ENCODE measurements at places on chromosomes 6 and 20.

- DNase-seq = peak; percentile 88
Measured at GRCh38 chr20:51687108-51687507, 81.1 kb downstream of the ATP9A start.

GRCh38 chr6:99894815-99895214 is 99.2 kb downstream of the MCHR2 start:
- DNase-seq = no peak

- DNase-seq = no peak
Measured at GRCh38 chr6:123062670-123063069, 66.6 kb downstream of the CLVS2 start.

- DNase-seq = no peak
Measured at GRCh38 chr6:34090529-34090928, 55.4 kb downstream of the GRM4 start.

GRCh38 chr6:168920289-168920688 is 333.4 kb downstream of the THBS2 start:
- no peak for DNase-seq

DNA sequence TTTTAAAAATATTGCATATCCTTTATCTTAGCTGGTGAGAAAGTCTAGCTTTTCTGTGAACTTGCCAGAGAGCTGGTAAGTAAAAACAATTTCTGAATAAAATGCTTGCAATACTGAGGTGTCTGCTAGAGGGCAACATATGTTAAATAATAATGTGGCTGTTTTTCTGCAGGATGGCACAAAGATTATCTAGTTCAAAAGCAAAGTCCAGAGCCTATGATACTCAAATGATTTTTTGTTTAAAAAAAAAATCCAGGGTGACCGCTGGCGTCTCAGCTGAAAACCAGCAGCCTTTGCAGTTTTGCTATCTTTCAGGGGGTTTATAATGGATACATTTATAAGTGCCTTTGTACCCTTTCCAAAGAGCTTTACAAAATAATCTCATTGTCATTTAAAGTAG is 194.9 kb downstream of the PHACTR1 start:
- no peak for DNase-seq

GRCh38 chr6:125392682-125393081 is 90.9 kb upstream of the HDDC2 start:
- no peak for DNase-seq

DNA sequence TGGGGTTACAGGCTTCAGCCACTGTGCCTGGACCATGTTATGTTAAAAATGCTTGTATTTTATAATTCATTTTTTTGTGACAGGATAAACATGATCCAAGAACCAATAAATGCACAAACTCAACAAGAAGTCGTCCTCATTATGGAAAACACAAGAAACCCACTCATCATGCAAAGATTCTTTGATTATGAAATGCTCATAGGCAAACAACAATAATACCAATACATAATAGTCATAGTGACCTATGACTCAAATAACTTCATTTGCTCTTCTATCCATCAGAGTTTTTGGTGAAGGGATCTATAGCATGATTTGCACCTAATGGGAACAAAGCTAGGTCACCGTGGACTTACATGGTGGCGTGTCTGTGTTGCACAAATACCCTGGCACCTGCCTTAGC is 217.1 kb upstream of the THEMIS start:
- no peak for DNase-seq

- no peak for DNase-seq
Measured at GRCh38 chr6:70336996-70337742, 34.3 kb upstream of the COL9A1 start.

GRCh38 chr20:60402189-60403058 is 444.2 kb downstream of the CDH26 start:
- DNase-seq = no peak

- no peak for DNase-seq
Measured at GRCh38 chr20:10925767-10926166, 252.0 kb upstream of the JAG1 start.

- no peak for DNase-seq
Measured at GRCh38 chr6:98841621-98842341, 7.4 kb downstream of the POU3F2 start.

- DNase-seq = no peak
Measured at GRCh38 chr6:152534541-152534940, 102.6 kb downstream of the SYNE1 start.

DNA sequence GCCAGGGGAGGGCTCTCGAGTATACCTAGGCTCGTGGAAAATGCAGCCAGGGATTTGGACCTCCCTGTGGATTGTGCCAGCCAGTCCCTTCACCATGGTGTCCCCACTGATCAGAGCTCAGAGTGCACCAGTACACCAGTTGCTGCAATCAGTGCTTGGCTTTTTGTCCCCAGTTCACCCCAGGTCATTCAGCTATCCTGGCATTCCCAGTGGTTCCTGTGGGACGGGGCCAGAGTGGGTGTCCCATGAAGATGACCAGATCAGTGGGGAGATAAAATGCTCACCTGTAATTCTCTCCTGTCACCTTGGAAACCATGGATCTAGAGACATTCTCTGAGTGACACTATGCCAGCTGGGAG is 23.8 kb downstream of the MAS1 start:
- DNase-seq = no peak

GRCh38 chr20:52469128-52469527 is 277.5 kb upstream of the ZFP64 start:
- no peak for DNase-seq

- DNase-seq = no peak
Measured at GRCh38 chr6:42047213-42047590, 3.1 kb upstream of the TAF8 start.
